Small intestine (tissue), 16 donors: ENCODE measurements at places on chromosomes 16 and 17.
A peak's percentile ranks its signal among the peaks of the same experiment; 100 is the strongest.

DNA sequence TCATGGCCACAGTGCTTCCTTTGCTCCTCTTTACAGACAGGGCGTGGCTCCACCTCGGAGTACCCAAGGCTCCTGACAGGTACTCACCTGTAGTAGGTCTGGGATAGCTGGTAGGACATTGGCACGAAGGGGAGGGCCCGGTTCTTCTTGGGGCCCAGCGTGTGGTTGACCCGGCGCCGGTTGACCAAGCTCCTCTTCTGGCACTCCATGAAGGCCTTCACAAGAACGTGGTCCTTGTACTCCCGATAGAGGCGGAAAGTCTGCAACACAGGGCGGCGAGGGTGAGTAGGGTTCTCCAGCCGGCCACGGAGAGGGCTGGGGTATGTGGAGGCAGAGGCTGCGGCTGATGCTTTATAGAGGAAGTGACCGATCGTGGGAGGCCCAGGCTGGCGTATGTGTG, 69.7 kb downstream of the IL21R start:
- no peak for DNase-seq

GRCh38 chr16:720447-720989, 428 bp upstream of the ANTKMT start:
- DNase-seq = peak; percentile 60

DNA sequence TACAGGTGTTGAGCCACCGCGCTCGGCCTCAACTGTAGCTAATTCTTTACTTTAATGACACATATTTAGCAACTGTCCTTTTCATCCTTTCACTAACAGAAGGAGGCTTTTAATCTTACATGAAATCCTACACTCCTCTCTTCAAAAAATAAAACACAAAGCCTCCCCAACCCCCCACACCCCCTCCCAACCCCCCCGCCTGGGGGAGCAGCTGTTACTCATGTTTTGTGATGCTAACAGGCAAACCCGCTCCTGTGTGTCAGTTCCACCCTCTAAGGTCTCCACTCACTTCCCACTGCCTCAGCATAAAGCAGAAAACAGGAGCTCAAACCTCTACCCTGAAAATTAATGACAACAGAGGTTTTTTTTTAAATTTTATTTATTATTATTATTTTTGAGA, 55.4 kb upstream of the SLC25A19 start:
- DNase-seq = no peak

DNA sequence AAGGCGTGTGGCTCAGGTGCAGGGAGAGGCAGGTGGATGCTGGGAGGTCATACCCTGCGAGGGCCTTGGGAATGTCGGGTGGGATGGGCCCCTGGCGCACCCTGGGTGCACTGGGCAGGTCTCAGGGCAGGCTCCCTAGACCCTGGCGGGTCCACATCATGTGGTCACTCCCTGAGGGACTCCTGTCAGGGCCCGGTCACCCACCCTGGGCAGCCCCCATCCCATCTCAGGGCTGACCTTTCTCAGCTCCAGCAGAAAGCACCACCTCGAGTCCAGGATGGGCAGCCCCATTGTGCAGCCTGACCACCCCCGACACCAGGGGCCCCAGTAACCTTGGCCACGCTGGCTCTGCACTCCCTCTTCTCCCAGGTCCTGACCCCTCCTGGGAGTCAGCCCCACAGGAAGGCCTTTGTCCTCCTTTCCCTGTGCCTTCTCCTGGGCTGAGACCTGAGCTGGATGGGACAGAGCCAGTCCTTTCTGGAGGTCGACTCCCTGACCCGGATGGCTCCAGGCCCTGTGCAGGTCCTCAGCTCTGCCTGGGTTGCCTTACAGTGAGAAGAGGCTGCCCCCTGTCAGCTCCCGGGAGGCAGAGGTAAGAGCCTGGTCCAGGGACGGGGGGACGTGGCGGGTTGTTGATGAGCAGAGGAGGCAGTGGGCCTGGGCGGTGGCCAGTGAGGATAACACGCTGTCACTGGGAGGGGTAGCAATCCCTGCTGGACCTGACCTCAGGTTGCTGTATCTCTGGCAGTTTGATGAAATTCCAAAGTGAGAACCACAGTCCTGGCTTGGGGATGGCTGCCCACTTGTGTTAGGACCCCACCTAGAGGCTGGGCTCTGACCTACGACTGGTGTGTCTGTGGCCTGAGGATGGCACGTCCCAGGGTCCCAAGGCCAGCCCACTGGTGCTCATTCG, 77.9 kb downstream of the GOSR1 start:
- no peak for DNase-seq

GRCh38 chr17:17228521-17229279, 8.3 kb downstream of the FLCN start:
- DNase-seq = no peak

- DNase-seq = peak; percentile 92
Measured at GRCh38 chr17:81329927-81330883, 35.1 kb upstream of the SLC38A10 start.

DNA sequence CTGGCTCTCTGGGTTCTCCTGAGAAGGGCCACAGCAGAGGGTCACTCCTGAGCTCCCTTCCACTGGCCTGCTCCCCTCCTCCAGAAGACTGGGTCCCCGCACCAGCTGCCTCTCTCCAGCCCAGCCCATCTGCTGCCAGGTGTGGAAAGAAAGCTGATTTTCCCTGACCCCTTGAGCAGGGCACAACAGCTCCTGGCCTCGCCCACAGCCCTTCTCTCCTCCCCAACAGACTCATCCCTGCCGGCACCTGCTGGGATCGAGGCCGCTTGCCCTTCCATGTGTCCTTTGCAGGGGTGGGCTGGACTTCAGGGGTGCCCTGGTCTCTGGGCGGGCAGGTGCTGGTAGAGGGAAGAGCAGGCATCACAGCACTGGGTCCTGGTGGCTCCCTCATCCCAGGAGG, 4.8 kb upstream of the SMIM5 start:
- DNase-seq = no peak

DNA sequence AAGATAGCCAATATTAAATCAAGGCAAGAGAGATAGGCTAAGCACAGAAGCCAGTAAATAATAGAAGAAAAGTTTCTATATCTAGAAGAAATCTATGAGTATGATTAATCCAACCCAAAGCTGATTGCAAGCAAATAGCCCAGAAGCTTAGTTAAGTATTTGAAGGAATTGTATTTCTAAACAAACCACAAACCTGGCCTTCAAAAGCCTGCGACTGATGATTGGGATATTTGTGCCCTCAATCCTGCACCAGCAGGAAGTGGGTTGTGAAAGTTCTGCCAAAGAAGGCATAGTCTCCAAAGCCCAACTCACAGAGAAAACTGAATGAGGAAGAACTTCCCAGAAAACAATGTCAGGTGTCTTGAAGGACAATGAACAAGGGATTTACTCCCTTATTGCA, 114.5 kb upstream of the C17orf78 start:
- DNase-seq = no peak

DNA sequence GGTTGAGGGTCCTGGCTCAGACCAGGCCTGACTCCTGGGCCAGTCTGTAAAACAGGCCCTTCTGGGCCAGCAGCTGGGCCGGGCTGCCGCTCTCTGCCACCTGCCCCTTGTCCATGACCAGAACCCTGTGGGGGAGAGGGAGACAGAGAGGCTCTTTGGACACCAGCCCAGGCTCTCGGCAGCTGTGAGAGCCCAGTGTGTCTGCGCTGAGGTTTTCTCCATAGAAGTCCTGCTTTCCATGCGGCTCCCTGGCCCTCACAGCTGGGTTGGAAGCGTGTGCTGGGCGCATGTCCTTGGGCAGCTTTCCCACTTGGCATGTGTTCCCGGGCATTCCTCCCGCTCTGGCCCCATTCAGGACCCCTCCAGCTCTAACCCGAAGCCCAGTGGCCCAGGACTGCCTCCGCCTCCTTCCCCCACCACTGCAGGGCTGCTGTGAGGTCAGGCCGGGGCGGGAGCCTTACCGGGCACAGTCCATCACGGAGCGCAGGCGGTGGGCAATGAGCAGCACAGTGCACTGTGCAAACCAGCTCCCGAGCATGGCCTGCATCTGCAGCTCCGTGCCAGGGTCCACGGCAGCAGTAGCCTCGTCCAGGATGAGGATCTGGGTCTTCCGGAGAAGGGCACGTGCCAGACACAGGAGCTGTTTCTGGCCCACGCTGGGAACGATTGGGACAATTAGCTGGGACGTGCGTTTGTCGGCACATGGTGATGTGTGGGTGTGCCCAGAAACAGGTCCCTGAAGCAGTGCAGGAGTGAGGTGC, 73.0 kb downstream of the ABCC6 start:
- DNase-seq = no peak

GRCh38 chr16:66304151-66304550, 62.3 kb upstream of the CDH5 start:
- DNase-seq = no peak

- no peak for DNase-seq
Measured at GRCh38 chr16:15970743-15971439, 21.5 kb downstream of the ABCC1 start.

DNA sequence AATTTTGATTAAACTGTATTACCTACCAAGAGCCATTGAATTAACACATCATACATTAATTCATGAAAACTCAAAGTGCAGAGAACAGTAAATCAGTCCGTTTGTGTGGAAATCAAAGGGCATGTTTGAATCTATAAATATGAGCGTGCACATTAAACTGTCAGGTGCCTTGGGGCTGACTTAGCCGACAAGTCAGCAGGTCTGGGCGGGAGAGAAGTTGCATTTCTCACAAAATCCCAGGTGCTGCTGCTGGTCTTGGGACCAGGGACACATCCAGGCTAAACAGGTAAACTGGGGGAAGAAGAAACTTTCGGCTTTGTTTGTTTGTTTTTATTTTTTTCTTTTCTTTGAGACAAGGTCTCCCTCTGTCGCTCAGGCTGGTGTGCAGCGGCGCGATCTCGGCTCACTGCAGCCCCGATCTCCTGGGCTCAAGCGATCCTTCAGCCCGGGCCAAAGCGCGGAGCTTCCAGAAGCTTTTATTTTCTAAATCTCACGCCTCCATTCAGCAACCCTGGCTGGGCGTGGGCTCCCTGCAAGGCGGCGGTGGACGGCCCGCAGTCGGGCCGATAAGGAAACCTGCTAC, 213.9 kb downstream of the MRTFB start:
- DNase-seq = no peak

DNA sequence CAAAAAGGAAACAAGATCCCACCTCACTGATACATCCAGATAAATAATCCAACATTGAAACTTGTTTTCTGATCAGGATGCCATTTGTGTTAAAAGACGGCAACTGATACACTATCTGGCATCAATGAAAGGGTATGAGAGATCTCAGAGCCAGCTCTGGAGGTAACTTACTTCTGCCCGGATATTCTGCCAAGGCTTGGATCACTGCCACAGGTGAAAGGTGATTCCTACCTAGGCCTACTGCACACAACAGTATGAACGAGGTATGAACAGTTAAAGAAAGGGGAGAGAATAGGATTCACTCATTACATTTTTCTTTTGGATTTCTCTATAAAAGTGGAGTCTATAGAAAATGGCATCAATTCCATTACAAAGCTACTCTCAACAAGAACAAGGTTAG, 136.1 kb downstream of the HS3ST3A1 start:
- no peak for DNase-seq

DNA sequence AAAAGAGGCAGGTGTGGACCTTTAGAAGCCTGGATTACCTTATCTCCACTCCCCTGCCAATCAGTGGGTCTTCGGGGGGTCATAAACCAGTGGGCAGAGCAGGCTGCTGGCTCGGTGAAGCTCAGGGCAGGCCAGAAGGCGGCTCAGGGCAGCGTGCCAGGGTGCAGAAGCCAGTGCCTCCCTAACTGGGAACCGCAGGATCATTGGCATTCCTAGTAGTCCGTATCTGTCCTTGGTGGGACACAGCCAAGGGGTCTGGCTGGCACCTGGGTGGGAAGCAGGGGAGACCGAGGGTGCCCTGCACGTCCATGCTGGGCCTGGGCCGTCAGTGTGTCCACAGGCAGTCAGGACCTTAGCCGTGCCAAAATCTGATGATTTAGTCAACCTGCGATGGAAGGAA, 76.8 kb downstream of the SEC14L1 start:
- DNase-seq = peak; percentile 52

DNA sequence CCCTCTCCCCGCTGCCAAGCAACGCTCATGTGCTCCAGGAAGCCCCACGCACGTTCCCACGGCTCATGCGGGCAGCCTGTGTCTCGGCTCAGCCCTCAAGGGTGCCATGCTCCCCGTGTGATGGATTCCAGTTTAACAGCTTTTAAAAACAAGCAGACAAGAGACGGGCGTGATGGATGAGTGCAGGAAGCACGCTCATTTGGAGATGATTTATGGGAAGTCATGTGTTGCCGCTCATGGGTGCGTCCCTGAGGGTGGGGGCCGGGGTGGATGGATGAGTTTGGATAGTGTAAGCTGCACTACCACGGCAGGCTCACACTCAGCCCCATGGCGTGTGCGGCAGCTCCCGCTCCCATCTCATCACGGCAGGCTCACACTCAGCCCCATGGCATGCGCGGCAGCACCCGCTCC, 132.8 kb downstream of the RBFOX3 start:
- DNase-seq = no peak

DNA sequence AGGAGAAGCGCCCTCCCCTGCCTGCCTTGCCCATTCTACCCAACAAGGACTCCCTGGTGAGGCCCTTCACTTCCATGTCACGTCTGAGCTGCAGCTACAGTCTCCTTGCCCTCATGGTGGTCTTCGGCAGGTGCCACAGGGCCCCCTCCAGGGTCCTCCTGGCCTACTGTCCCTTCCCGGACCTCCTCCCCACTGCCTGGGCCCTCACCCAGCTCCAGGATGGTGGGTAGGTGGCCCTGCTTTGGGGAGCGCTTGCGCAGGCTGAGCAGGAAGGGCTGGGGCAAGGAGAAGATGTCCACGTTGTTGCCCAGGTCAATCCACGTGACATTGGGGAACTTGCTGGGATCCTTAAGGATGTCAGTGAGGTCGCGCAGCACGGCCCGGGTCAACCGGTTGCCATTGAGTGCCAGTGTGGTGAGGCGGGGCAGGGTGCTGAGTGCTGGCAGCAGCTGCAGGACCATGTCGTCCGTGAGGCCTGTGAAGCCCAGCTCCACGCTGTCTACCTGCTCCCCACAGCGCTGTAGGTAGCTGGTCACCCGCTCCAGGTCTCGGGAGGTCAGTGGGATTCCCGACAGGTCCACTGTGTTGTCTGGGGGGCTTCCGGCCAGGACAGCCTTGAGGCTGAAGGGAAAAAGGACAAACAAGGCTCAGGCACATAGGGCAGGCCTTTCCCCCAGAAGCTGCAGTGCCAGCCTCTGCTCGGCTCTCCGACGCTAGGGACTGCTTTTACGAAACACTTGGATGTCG, 28.3 kb downstream of the TRPV2 start:
- no peak for DNase-seq

- DNase-seq = no peak
Measured at GRCh38 chr17:33868899-33869298, 386.2 kb upstream of the CCL2 start.
